ENCODE measurements at places on chromosomes 2 and 18.

GRCh38 chr2:178927173-178927572, 120.0 kb upstream of the TTN start:
- DNase-seq = no peak

DNA sequence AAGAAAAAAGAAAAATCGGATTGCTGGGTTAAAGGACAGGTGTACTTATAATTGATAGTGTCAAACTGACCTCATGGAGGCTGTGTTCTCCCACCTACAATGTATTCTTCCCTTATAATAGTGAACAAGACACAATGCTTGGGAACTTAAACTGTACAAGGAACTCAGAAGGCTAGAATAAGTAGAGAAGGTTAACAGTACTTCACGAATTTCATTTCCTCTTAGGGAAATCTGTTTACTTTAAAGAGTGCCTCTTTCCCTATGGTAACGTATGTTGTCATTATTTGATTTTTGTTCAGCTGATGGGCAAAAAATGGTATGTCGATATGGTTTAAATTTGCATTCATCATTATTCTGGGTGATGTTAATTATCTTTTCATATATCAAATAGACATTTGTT, 9.2 kb upstream of the HK2 start:
- DNase-seq = no peak

DNA sequence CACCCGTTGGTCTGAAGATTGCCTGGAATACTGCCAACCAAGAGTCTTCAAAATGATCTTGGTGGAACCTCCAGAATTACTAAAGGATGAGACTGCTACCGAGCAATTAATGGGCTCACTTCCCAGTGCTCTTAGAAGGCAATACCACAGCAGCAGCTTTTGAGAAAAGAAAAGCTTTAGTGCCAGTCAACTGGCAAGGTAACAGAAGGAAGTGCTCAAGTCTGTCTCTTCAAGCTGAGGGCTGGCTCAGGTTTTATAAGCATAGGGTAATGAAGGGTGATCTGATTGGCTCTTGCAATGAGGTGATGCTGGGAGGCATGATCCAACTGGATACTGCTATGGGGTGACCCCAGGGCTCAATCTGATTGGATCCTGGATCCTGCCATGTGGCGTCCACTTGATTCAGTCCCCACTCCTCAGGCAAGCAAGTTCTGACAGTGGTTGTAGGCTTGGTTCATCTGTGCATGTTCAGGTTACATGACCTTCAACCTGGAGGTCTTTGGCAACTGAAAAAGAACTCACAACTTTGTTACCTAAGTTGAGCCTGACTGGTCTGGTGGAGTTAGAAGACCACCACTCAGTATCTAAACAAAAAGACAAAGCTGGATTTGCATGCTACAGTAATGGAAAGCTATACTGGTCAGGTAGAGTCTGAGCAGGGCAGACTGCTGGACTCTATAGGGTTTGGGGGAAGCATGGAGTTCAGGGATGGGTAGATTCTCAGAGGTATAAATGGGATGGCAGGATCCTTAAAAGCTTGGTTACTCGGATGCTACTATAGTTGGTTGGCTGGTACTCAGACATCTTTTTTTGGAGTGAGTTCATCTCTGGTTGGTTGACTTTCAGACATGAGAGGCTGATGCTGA, 14.0 kb upstream of the RIF1 start:
- DNase-seq = no peak

- peak; percentile 48 for DNase-seq
These were observed 273.5 kb downstream of the CDH20 start for GRCh38 chr18:61606759-61607158.

DNA sequence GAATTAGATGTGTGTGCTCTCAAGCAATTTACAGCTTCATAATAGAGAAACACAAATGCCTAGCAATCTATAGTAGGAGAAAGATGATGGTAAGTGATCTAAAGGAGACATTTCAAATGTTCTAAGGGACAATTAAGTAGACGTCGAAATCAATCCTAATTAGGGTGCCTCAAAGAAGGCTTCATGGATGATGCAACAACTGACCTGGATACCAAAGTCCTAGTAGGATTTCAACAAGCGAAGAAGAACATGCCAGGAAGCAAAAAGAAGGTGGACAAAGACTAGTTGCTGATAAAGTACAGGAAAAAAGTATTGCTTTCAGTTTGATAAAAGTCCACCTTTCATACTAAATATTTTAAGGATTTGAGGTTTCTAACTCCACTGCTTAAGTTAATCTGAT, 12.5 kb downstream of the FIGN start:
- no peak for DNase-seq

- no peak for DNase-seq
These were observed 199.2 kb downstream of the CAMKMT start for GRCh38 chr2:44560941-44561340.

- DNase-seq = no peak
These were observed 52.6 kb downstream of the RHBDD1 start for GRCh38 chr2:226888378-226888965.

GRCh38 chr2:49294225-49294624, 139.9 kb upstream of the FSHR start:
- no peak for DNase-seq

DNA sequence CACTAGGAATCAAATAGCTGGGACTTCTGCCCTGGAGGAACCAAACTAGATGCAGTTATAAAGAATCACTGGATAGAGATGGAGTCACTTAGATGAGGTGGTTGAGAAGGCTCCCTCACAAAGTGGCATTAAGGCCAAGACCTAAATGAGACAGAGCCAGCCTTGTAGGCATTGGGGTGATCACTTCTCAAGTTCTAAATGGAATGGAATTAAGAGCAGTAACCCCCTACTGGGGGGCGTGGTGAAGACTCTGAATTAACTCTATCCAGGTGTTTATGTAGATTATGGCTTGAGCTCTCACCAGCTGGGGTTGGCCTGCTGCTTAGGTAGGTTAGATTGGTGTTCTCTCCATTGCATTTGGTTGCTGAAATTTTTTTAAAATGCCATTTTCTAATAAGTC, 71.3 kb downstream of the TTC27 start:
- no peak for DNase-seq

DNA sequence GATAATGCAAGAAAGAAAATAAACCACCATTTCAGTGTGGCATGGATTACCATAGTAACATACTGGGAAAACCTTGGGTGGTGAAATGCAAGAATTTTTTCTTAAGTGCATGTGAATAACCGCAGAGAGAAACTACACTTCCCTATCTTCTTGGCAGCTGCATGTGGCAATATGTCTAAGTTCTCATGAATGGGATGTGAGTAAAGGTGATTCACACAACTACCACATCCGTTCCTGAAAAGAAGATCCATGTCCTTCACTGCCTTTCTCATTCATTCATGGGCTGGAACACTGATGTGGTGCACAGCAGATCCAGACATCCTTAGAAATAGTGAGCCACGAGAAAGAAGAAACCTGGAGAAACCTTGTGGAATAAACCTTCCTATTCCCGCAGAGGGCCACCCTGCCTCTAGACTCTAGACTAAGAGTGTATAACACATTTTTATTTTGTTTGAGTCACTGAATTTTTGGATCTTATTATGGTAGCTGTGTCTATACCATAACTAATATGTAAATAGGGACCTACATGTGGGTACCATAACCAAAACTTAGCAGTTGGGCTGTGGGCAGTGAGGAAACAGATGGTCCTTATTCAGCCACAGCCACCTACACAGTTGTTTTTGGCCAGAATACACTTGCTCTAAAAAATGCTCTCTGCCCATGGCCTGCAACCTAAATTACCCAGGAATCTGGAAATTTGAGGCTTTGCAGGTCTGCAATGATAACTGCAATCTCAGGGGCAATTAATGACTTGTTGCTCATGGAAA, 573.3 kb downstream of the LRP1B start:
- no peak for DNase-seq

DNA sequence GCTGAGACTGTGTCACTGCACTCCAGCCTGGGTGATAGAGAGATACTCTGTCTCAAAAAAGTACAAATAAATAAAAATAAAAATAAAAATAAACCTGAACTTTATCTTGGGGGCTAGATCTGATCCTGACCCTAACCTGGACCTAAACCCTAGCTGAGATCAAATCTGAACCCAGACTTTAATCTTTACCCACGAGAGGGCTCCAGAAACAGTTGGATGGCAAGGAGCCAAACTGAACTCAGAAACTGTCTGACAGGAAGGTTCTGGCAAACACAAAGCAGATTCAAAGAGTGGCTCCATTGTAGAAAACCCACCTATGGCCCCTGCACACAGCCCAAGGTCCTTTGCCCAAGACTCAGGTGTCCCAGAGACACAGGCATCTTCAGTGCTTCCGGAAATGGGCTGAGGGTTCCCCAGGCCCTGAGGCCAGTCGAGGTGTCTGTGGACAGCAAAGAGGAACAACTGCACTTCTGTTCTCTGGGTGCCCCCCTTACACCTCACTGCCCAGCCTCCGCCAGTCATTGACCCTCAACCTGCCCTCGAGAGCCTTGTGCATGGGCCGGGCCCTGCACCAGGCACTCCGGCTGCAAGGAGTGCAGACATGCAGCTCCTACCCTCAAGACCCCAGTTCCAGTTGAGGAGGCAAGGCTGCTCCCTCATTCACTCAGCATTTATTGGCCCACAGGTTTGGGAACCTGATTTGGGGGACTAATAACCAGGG, 95.2 kb downstream of the TFCP2L1 start:
- DNase-seq = no peak

- DNase-seq = peak; percentile 14
These were observed 126.9 kb downstream of the NFATC1 start for GRCh38 chr18:79522451-79523205.

DNA sequence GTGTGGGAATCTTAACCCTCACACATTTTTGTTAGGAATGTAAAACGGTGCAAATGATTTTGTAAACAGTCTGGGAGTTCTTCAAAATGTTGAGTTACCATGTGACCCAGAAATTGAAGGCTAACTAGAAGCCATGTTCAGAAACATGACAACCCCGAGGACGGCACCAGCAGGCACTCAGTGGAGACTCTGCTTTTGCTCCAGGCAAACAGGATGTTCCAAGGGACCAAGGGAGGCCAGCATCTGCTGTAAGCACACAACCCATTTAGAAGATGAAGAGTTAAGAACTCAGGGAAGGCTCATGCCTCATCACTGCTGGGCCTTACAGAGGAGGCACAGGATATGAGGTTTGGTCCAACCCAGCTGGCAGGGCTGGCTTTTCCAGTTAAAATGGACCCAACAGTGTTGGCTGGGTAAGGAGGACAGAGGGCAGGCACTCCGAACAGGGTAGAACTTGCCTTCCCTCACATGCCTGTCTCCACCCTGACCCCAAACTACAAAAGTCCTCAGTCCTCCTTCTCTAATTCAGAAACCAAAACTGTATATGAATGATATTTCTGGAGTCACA, 23.6 kb downstream of the PARD6G start:
- no peak for DNase-seq

DNA sequence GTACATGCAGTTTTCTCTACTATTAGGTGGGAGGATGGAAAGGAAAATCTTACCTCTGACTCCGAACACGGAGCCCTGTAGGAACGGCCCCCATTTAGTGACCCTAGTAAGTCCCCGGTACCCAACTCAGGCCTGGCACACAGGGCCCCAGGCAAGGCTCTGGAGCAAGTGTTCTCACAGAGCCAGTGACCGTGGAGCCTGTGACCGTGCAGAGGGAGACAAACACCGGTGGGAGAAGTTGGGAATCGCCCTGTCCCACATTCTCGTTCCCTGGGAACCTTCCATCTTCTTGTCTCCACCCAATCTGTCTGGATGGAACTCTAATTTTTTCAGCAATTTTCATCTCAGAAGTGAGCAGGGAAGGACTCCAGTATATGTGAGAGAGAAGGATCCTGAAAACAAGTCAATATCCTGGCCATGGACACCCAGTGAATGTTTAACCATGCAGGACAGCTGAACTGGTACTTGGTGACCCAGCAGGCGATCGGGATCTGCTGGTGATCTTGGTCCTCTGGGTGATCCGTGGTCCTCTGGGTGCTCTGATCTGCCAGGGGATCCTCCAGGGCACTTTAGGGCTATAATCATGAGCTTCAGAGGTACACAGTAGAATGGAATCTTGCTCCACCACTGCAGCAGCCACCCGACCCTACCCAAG, 348.6 kb upstream of the ID2 start:
- no peak for DNase-seq

- no peak for DNase-seq
These were observed 19.7 kb downstream of the EVA1A start for GRCh38 chr2:75540994-75541393.

- no peak for DNase-seq
These were observed 53.7 kb upstream of the LGALSL start for GRCh38 chr2:64400105-64400728.

DNA sequence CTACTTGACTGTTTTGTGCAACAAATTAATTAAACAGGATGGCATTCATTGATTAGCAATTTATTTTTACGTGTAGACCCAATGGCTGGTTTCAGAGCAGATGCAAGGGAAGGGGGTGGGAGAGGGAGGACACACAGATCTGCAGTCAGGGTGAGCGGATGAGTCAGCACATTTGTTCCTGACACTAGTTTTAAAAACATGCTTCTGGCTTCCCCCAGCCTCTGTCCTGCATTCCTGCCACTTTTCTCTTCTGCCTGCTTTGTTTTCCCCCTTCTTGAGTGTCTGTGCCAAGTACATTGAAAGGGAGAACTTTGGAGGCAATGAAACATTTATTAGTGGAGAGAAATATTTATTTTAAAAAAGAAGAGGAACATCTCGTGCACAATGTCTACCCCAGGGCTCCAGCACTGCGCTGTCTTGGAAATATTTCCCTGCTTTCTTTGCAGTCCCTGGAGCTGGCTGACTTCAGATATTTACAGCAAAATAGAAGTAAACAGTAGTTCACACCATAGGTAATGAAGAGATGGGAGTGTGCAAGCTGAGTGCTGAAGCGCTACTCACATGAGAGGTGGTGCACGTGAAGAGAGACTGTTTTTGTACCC, 52.2 kb downstream of the NRP2 start:
- peak; percentile 63 for DNase-seq

- DNase-seq = no peak
These were observed 27.5 kb upstream of the SLC66A3 start for GRCh38 chr2:11127761-11128160.

DNA sequence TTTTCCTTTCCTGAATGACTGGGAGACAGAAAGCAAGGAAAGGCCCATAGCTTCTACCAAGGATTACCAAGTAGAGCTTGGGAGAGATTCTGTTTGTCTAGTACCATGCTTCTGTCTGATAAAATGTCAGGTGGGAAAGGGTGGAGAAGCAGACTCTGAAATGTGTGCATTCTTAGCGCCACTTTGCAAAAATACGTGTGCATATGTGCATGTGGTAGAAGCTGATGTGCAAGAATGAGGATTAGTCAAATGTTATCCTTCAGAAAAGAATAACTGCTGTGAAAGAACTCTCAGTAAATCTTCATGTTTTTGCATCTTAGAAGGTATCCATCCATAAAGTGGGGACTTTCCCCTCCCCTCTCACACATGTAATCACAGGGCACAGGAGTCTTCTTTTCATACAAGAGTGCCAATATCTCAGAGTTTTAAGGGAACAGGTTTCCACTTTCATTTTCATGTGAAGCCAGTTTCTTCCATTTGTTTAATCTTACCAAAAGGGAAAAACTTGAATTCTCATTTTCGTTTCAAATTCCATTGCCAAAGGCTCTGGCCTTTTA, 15.4 kb upstream of the DGKD start:
- no peak for DNase-seq

- DNase-seq = peak; percentile 13
These were observed 360.5 kb upstream of the PIK3C3 start for GRCh38 chr18:41594582-41594981.

All from right hindlimb (tissue), 1 donor.